ENCODE measurements at places on chromosomes 1 and 21.

DNA sequence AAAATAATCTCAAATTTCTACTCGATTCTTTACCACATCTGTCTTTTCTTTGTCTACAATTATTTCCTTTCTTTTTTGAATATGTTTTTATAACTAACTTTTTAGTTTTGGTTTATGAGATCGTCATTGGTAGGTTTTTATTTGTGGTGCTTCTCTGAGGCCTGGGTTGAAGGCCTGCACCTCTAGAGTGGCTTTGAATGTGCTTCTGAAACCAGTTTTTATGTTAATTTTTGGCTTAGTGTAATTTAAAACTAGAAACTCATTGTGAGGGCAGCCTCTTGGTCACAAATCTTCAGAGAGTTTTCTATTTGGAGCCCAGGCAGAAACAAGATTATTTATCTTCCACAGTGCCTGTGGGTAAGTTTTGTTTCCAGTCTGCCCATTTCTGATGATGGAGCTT lies 187.0 kb downstream of the GPATCH2 start:
- H3K36me3 ChIP-seq: peaks cover 58% of the 10 kb centered on the region
- H3K4me3 ChIP-seq: no peak overlapping the region
- H3K4me1 ChIP-seq: no peaks in the 10 kb centered on the region
- DNase-seq: no peak
- H3K27ac ChIP-seq: no peak overlapping the region

GRCh38 chr1:32825181-32825580 lies 7.7 kb downstream of the S100PBP start:
- no peak for DNase-seq
- H3K27ac ChIP-seq: no peak overlapping the region
- no peaks in the 10 kb centered on the region for H3K27me3 ChIP-seq
- peaks cover 19% of the 10 kb centered on the region for H3K36me3 ChIP-seq
- H3K4me1 ChIP-seq: peaks cover 23% of the 10 kb centered on the region

DNA sequence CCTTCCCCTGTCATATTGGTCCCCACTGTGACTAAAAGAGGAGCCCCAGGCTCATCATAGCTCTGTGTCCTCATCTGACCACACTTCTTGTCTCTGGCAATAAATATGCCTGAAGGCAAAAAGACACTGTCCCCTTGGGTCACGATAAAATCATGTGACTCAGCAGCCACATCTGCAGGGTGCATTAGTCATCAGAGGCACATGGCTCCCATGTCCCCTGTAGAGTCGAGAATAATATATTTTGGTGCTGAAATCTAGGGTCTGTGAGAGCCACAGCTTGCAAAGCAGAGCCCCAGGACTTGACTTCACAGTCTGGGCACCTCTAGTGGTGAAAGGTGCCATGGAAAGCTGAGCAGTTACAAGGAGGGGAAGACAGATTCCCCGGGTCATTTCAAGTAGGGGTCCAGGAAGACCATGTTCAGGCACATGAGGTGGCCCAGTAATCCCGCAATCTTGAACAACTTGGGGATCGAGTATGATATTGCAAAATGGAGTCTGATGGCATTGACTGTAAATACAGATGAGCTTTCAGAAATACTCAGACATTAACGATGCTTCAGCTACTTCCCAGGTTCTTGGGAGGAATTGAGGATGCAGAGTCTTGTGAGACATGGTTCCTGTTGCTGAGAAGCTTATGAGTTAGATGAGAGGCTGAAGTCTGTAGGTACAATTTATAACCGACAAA lies 68.6 kb downstream of the SLC35F3 start:
- H3K4me3 ChIP-seq: no peak overlapping the region
- no peak for DNase-seq
- H3K27ac ChIP-seq: no peak overlapping the region
- no peaks in the 10 kb centered on the region for H3K4me1 ChIP-seq

- no peak for DNase-seq
- peaks cover 8% of the 10 kb centered on the region for H3K27me3 ChIP-seq
- no peaks in the 10 kb centered on the region for H3K4me1 ChIP-seq
- no peaks in the 10 kb centered on the region for H3K36me3 ChIP-seq
- no peak overlapping the region for H3K4me3 ChIP-seq
These were observed 16.8 kb upstream of the ITLN1 start for GRCh38 chr1:160901768-160902167.

GRCh38 chr1:212794561-212795014 lies 2.9 kb downstream of the TATDN3 start:
- peak overlapping the region; percentile 88 for H3K27ac ChIP-seq
- peaks cover 39% of the 10 kb centered on the region for H3K4me1 ChIP-seq
- peak overlapping the region; percentile 61 for H3K4me3 ChIP-seq
- H3K36me3 ChIP-seq: peaks cover 27% of the 10 kb centered on the region
- H3K27me3 ChIP-seq: no peaks in the 10 kb centered on the region
- DNase-seq: peak; percentile 47

DNA sequence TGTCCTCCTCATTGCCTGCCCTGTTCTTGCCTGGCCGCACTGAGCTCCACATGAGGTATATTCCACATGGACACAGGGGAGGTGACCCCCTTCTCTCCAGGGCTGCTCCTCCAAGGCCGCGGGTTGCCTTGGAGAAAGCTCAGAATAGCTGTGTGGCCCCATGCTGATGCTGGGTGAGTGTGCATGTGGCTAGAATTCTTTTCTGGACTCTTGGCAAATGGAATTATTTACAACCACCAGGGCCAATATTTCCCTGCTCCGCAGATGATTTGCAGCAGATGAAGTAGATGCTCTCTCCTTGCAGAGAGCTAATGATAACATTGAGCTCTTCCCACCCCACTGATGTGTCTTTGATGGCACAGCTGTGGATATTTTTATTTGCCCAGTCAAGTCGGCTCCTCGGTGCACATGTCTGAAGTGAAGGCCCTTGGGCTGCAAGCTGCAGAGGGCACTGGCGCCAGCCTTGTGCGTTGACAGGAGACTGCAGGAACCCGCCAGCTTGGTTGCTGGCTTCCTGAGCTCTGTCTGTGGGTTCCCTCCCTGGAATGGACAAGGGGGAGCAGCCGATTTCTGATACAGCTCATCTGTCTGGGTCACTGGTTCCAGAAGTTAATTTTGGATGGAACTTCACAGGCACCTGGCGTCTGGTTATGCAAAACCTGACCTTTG lies 404.7 kb upstream of the VAMP3 start:
- no peak for DNase-seq
- H3K4me3 ChIP-seq: no peak overlapping the region
- peaks cover 7% of the 10 kb centered on the region for H3K4me1 ChIP-seq
- H3K27ac ChIP-seq: no peak overlapping the region

DNA sequence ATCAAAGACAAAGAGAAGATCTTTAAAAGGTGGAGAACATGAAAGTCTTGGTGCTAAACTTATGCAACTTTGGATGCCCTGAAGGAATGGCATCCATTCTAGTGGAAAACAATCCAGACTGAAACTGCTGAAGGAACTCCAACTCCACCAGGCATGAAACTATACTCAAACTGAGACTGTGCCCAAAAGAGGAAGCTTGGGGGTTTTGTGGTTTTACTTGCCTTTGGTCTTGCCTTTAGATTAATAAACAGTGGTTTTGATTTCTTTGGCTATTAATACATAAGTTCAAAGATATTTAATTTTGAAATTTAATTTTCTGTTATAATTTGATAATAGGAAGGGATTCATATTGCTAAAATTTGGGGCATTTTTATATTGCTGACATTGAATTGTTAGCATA lies 17.4 kb upstream of the SLC30A10 start:
- H3K4me1 ChIP-seq: no peaks in the 10 kb centered on the region
- peaks cover 4% of the 10 kb centered on the region for H3K36me3 ChIP-seq
- peak; percentile 14 for DNase-seq
- peaks cover 32% of the 10 kb centered on the region for H3K27me3 ChIP-seq
- no peak overlapping the region for H3K4me3 ChIP-seq

DNA sequence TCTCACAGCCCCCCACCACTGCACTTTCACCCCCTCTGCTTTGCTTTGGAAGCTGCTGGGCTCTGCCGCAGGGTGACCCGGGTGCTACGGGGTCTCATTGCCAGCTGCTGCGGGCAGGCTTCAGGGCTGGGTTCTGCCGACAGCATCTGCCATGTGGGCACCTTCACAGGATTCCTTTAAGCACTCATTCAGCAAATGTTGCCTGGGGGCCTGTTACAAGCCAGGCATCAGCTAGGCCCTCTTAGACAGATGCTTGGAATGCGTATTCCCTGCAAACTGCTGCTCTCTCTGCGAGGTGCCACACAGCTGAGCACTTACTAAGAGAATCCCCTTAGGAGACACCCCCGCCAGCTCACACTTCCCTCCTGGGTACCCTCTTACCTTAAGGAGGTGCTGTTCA lies 29.2 kb downstream of the COL16A1 start:
- no peaks in the 10 kb centered on the region for H3K36me3 ChIP-seq
- H3K4me3 ChIP-seq: no peak overlapping the region
- H3K27ac ChIP-seq: peak overlapping the region; percentile 66
- peaks cover 7% of the 10 kb centered on the region for H3K4me1 ChIP-seq
- DNase-seq: no peak

- H3K4me1 ChIP-seq: peaks cover 4% of the 10 kb centered on the region
- H3K36me3 ChIP-seq: no peaks in the 10 kb centered on the region
- no peak overlapping the region for H3K27ac ChIP-seq
- no peaks in the 10 kb centered on the region for H3K27me3 ChIP-seq
- H3K4me3 ChIP-seq: no peak overlapping the region
- DNase-seq: no peak
These were observed 15.7 kb downstream of the TCEA3 start for GRCh38 chr1:23408797-23409290.

DNA sequence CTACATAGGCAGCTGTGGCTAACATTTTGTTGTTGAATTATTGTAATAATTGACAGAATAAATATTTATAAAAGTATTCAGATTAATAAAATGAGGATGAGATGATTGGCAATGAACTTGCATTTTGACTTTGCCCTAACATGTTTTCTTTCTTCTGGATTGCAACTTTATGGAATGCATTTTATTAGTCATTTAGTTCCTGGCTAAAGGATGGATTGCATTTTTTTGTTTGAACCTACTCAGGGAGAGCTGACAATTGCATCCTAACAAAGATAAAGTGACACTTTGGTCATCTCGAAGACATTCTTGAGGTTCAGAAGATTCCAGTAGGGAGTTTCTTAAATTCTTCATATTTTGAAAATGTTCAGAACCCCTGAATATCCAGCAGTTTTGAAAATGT lies 37.5 kb downstream of the PGM1 start:
- no peaks in the 10 kb centered on the region for H3K27me3 ChIP-seq
- H3K27ac ChIP-seq: no peak overlapping the region

DNA sequence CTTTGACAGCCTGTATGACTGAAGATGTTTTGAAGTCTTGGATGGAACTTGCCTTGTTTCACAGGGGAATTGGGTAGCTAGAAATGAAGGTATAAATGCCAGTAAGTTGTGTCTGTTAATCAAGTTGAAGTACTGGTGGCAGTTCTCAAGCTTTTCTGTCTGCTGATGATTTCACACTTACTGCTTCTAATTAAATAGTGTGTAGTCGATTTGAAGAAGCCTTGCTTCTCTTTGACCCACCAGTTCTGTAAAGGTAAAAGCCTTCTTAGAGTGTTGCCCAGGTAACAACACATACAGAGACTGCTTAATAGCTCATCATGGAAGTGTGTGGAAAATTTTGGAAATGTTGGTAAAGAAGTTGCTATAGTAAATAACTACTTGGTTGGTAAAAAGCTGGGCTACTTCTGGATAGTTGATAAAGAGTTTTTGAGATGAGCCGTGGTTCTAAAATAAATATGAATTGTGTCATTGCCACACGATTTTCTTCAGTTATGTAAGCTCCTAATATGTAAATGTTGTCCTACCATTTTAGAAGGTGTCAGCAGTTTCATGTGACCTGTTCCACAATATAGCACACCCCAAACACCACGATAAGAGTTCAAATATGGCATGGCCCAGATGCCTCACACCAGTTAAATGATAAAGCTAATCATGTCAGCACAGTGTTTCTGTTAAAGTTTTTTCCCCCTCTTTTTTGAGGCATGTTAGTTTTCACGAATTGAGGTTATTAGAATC lies 7.4 kb downstream of the RABGAP1L start:
- no peak overlapping the region for H3K4me3 ChIP-seq
- H3K27me3 ChIP-seq: no peaks in the 10 kb centered on the region
- DNase-seq: no peak
- peaks cover 39% of the 10 kb centered on the region for H3K36me3 ChIP-seq

GRCh38 chr1:16459352-16459925 lies 18.9 kb downstream of the NECAP2 start:
- no peak overlapping the region for H3K4me3 ChIP-seq
- no peaks in the 10 kb centered on the region for H3K27me3 ChIP-seq
- peaks cover 2% of the 10 kb centered on the region for H3K4me1 ChIP-seq
- peak overlapping the region; percentile 37 for H3K27ac ChIP-seq
- peaks cover 30% of the 10 kb centered on the region for H3K36me3 ChIP-seq

GRCh38 chr1:29237852-29238619 lies 1.7 kb downstream of the PTPRU start:
- peak overlapping the region; percentile 62 for H3K27ac ChIP-seq
- peaks cover 57% of the 10 kb centered on the region for H3K27me3 ChIP-seq
- peaks cover 3% of the 10 kb centered on the region for H3K36me3 ChIP-seq
- peak overlapping the region; percentile 76 for H3K4me3 ChIP-seq
- DNase-seq: no peak
- H3K4me1 ChIP-seq: peaks cover 21% of the 10 kb centered on the region

GRCh38 chr1:33379631-33380354 lies 51.1 kb downstream of the PHC2 start:
- H3K27ac ChIP-seq: peak overlapping the region; percentile 6
- peaks cover 15% of the 10 kb centered on the region for H3K4me1 ChIP-seq
- H3K27me3 ChIP-seq: peaks cover 19% of the 10 kb centered on the region
- no peak overlapping the region for H3K4me3 ChIP-seq
- no peaks in the 10 kb centered on the region for H3K36me3 ChIP-seq

DNA sequence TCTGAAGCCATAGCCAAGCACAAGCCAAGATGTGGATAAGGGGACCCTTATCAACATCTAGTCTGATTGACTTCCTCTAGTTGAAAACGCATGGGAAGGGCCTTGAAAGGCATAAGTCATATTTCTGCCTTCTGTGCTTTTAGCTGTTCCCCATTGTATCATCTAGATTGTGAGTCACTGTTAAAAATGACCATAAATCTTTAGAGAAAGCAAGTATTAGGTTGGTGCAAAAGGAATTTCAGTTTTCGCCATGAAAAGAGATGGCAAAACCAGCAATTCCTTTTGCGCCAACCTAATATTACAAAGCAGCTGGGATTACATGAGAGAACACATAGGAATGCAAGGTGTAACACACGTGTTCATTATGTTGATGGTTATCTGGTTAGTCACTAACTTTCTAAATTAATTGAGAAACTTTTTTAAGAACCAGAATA lies 63.6 kb downstream of the CLIC6 start:
- DNase-seq: no peak
- no peak overlapping the region for H3K27ac ChIP-seq
- no peak overlapping the region for H3K4me3 ChIP-seq
- H3K27me3 ChIP-seq: peaks cover 16% of the 10 kb centered on the region
- H3K4me1 ChIP-seq: no peaks in the 10 kb centered on the region

DNA sequence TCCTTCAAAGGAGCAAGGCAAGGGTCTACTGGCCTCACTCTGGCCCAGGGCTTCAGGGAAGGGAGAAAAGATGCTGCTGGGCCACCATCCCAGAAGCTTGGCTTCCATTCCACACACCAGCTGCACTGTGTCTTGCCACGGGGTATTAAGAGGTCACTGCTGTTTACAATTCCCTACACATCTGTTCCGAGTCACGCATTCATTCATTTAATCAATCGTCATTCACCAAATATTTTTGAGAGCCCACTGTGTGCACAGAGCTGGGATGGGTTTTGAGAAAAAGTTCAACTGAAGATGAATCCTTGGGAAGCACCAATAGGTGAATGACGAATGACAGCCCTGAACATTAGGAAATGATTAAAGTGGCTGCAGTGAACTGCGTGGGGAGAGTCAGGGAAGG lies 101.7 kb downstream of the NAV1 start:
- no peak overlapping the region for H3K27ac ChIP-seq
- no peak for DNase-seq
- no peaks in the 10 kb centered on the region for H3K36me3 ChIP-seq
- no peak overlapping the region for H3K4me3 ChIP-seq
- H3K27me3 ChIP-seq: peaks cover 20% of the 10 kb centered on the region

Data from stimulated activated naive B cell treated with anti-CD40 and anti-IgM and Interleukin-4, amounts not matched to agents 10 μg/mL and 1 μg/mL and 100 μg/mL, for 72 hours (primary cell).